ENCODE measurements at places on chromosomes 2 and 18.

GRCh38 chr18:47747260-47747795 is 183.1 kb downstream of the SMAD2 start:
- DNase-seq = no peak

DNA sequence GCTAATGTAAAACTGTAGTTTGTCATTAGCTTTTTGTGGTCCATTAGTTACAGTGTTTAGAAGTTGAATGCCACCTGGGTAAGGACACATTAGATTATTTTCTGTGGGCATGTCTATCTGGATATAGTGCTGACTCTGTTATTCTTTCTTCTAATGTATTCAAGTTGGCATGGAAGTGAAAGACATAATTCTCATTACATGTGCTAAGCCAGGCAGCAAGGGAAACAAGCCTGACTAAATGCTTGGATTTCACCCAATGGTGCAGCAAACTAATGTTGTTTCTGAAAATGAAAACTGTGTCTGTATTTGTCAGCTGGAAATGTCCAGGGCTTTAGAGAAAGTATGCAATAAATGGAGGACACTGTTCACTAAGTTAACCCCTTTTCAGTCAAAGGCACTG is 100.7 kb downstream of the NUP35 start:
- DNase-seq = no peak

DNA sequence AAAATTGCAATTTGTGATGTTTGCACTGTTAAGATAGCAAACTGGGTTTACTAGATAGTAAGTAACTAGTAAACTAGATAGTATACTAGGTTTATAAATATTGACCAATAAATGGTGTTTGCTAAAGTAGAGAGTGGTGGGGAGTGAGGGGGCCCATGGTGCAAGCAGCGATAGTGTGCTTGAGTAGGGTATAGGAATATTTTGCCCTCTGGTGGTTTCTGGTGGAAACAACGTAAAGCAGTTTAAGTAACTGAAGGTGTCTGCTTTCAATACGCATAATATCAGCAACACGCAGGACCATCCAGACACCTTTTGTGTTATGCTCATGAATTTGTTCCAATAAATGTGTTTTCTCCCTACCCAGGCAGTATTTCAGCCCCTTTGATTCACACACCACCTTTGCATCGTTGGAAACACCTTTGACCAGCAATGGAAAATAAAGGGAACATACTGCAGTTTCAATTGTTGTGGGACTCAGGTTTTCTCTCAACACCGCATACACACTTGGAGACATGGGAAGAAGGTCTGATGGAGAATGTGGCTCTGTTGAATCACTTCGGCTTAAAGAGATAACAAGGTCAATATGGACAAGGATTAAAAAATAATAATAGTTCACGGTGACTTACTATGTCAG is 16.7 kb upstream of the STAT1 start:
- no peak for DNase-seq

DNA sequence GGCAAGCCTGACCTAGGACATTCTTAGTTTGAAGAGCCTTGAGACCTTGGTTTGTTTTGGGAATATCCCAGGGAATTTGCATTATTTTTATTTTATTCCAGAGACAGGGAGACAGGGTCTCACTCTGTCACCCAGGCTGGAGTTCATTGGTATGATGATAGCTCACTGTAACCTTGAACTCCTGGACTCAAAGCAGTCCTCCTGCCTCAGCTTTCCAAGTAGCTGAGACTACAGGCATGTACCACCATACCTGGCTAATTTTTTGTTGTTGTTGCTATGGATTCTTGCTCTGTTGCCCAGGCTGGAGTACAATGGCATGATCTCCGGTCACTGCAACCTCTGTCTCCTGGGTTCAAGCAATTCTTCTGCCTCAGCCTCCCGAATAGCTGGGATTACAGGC is 4.8 kb downstream of the MTA3 start:
- no peak for DNase-seq

- DNase-seq = no peak
Observed at GRCh38 chr18:24543086-24543794, 82.8 kb downstream of the HRH4 start.

- no peak for DNase-seq
Observed at GRCh38 chr18:34120294-34120693, 104.4 kb downstream of the NOL4 start.

- DNase-seq = no peak
Observed at GRCh38 chr18:76359909-76360308, 135.1 kb downstream of the ZNF516 start.

GRCh38 chr2:158380746-158381145 is 75.8 kb downstream of the CCDC148 start:
- DNase-seq = no peak

Data from stimulated activated CD4-positive, alpha-beta T cell treated with anti-CD3 and anti-CD28 coated beads, Interleukin-4, amount 100 ng/mL, for 48 hours (primary cell).